ENCODE measurements at places on chromosomes 2 and 18.

- peak; percentile 30 for DNase-seq
These were observed 127.4 kb downstream of the DPP4 start for GRCh38 chr2:161946489-161947107.

DNA sequence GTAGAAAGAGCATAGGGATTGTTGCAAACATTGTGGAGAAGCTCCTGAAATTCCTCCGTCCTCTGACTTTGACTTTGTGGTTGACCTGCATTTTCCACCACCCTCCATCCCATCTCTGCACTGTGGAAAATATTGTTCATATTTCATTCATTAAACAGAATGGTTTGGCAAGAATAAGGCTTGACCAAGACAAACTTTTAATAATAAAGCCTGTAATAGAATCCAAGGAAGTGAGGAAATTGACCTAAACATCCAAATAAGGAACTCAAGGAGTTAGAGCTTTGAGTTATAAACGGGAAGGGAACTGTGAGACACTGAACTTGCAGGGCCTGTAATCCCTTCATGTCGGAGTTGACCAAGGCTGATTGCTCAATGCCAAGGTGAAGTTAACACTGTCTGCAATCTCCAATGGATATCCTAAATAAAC, 115.2 kb downstream of the GFPT1 start:
- DNase-seq = no peak

DNA sequence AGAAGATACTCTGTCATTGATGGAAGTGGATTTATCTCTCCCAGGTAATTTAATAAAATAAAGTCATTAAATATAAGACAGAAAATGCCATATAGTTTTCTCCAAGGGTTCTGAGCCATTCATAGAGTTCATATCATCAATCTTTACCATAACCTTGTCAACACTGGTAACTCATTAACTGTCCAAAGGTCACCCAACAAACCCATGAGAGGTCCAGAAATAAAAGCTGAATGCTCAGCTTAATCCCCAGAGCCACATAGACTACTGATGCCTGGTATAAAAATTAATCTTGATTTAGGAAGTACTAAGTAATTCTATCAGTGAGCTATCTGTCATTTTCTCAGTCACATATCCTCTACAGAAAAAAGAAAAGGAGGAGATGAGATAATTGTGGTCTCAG, 903.0 kb upstream of the DDX18 start:
- DNase-seq = no peak

GRCh38 chr2:19357402-19358241, 801 bp downstream of the OSR1 start:
- no peak for DNase-seq

- peak; percentile 39 for DNase-seq
These were observed 36.2 kb downstream of the ASB1 start for GRCh38 chr2:238462782-238463396.

- no peak for DNase-seq
These were observed 75.4 kb downstream of the CD8B2 start for GRCh38 chr2:106562268-106563186.

- DNase-seq = no peak
These were observed 497.2 kb downstream of the THSD7B start for GRCh38 chr2:137262594-137262993.

DNA sequence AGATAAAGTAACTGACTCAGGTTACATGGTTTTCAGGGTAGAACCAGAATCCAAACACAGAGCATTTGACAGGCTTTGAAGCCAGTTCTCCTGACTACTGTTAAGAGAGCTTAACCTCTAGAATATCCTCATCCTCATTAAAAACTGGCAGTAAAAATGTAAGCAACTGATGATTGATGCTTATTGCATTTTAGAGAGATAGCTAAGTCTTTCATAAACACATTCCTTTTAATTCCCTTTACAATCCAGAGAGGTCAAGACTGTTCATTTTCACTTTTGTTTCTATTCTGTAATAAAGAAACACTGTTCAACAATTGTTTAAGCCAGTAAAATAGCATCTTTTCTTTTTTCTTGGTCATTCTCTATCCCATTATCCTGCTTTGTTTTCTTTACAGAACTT, 53.9 kb upstream of the RAB27B start:
- no peak for DNase-seq
